ENCODE measurements at places on chromosomes 3 and 15.

DNA sequence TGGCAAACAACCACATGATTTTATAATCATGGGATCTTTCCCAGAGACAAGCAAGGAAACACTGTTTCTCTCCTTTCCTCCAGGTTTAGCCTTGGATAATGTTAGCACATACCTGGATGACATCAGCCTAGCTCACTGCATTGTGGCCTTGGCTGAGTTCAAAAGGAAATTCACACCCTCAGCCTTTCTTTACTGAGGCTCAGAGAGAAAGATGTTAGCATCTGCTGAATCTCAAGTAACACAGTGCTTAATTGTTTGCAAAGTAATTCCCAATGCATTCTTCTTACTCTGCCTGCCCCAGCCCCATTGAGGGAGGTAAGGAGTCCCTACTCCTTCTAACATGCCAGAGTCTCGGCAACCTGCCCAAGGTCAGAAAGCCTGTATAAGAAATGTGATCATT is 432.2 kb upstream of the LMCD1 start:
- no peak for DNase-seq

- no peak for DNase-seq
Measured at GRCh38 chr3:14256561-14257342, 78.1 kb downstream of the LSM3 start.

GRCh38 chr3:188870431-188870830 is 301.3 kb upstream of the TPRG1 start:
- no peak for DNase-seq

DNA sequence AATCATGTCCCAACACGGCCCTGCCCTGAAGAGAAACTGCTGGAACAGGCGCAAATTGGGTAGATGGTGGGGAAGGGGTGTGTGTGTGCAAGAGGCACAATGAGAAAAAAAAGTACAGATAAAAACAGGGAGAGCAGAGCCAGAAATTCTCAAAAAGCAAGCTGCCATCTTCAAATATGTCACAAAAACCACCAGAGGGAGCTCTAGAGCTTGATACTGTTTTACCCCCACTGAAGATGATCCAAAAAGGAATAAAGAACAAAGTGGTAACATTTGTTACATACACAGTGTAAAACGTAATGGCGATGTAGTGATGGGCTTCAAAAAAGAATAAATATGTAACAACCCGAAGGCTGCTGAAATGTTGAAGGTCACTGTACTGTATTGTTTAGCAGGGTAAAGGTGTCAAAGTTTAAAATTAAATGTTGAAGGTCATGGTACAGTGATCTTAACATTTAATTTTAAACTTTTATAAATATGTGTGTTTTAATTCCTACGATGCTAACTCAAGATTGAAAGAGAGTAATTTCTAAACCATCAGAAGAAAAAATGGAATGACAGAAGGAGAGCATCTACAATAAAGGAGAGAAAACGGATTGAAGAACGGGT is 6.0 kb downstream of the SNRPA1 start:
- peak; percentile 66 for DNase-seq

DNA sequence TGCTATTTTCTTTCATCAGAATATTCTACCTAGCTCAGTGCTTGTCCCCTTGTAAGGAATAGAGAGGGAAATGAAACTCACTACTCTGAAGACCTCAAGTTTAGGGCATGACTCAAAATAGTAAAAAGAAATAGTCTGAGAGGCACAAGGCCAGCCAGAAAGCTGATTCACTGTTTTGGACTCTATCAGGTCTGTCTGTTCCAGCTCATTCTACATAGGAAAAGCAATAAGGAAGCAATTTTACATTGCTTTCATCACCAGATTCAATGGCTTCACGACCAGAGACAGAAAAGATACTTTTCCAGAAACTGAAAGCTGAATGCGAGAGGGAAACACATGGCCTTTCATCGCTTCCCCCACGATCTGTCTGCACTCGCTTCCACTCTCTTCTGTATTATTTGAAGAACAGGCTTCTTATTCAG is 276.0 kb downstream of the GBE1 start:
- DNase-seq = peak; percentile 69

DNA sequence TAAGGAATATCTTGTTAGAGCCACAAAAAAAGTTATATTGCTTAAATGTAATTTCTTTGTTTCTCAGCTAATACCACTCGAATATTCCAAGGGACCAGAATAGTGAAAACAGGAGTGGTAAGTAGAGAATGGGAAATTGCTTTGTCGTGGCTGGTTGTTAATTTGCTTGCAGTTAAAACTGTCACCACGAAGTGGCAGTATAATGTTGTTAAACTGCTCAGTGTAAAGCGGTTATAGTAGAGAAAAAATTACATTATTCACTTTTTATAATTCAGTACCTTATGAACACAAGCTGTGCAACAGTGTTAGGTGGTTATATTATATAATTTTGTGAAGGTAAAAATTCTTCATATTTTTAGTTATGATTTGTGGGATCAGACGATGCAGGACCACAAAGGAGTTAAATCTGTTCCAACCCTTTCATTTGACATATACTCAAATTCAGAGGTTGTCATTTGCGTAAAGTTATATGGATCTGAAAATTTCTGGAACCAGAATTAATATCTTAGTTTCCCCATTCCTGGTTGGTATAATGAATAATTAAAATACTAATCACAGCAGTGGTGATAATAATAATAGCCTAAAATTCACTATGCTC is 171.8 kb downstream of the FEZF2 start:
- DNase-seq = peak; percentile 67

DNA sequence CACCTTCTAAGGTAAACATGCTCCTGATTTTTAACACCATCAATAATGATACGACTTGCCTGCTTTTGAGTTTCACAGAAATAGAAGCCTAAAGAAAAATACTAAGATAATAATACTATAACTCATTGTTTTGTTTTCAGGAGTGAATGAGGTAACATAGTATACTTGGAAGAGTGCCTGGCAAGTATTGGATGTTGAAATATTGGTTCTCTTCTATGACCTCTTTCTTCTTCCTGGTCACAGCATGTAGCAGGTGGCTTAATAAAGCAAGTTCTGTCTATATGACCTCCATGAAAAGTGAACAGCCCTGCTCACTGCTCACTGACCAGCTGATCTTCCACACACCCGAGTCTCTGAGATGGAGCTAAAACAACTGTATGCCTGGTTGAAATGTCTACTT is 312.3 kb upstream of the ONECUT1 start:
- DNase-seq = no peak

DNA sequence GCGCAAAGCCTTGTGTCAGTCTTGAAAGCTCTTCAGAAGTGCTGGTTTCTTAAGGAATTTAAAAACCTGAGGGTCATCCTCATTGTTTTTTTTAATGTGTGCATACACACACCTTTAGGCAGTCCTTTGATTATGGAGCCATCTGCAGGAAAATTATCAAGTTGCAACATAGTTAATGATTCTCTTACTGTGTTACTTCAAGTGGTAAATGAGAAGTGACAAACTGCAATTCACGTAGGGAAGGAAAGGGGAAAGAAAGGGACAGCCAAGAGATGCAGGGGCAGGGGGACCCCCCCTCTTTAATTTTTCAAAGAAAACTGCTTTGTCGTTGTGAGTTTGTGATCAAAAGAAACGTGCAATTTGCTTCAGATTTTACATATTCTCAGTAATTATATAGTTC is 162.4 kb upstream of the CGNL1 start:
- DNase-seq = peak; percentile 27

GRCh38 chr3:54232618-54233017 is 110.3 kb downstream of the CACNA2D3 start:
- no peak for DNase-seq

DNA sequence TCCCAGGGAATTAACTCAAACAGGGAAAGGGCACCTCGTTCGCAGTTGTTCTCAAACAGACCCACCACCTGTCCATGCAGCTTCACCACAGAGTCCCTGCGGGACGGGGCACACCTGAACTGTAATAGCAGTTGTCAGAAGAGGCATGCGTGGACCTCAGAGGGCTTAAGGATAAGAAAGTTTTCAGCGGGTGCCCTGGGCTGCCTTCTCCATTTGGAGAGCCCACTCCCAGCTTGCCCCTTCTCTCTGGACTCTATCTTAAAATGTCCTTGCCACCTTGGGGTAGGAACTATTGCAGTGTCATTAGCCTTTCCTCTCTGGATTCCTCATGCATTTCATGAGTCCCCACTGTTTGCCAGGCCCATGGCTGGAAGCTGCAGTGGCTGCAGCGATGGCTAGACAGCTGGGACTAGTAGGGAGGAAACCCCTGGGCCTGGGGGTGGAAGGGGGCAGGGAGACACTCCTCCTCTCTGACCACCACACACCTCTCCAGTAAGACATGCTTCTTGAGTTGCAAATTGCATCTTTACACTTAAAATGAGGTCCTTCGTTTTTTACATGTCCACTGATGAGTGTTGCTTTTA is 33.5 kb downstream of the PDIA5 start:
- DNase-seq = no peak

GRCh38 chr15:91821458-91821857 is 32.0 kb upstream of the SLCO3A1 start:
- DNase-seq = no peak
